ENCODE measurements at places on chromosomes 12 and 14.
A peak's percentile ranks its signal among the peaks of the same experiment; 100 is the strongest.

DNA sequence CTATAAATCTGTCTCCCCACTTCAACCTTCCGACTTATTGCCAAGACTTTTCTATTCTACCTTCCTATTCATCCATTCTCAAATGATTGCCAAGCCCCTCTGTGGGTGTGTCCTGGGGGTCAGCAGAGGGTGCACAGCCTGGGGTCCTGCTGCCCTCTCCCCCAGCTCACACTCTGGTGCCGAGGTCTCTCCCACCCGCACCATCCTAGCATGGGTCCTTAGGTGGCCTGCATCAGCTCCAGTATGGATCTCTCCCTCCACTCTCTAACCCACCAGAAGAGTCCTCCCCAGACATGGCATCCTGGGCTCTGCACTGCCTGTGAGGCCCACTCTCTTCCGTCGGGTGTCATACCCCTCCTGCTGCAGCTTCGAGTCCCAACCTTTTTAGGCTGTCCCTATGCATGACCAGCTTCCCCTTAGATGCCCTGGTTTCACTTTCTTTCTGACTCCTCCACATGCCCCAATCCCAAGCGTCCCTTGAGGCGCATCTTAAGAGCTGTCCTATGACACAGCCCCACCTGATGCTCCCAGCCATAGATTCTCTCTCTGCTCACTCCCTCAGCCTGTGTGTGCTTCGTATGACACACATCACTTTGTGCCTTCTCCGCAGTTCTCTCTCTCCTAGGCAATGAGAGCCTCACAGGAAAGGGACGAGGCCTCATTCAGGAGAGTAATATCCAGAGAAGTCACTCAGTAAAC, 43.9 kb downstream of the GIT2 start:
- no peak for DNase-seq

- DNase-seq = no peak
Observed at GRCh38 chr12:62586850-62587249, 120.2 kb downstream of the MON2 start.

- no peak for DNase-seq
Observed at GRCh38 chr12:5521456-5522325, 89.8 kb downstream of the NTF3 start.

- peak; percentile 68 for DNase-seq
Observed at GRCh38 chr14:70177081-70177800, 11.5 kb downstream of the SLC8A3 start.

DNA sequence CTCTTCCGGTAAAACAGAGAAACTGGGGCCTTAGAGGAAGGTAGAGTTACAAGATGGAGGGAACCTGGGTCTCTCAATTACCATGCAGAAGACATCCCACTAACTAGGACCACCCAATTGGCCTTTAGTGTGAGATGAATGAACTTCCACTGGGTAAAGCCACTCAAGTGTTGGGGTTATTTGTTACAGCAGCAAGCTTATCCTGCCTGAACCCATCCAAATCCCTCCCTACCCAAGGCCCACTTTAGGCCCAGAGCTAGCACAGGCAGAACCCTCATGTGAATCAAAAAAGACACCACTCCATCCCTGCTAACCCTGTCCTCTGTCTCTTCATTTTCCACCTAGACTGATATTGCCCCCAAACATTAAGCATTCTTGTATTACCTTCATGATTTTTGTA, 746.7 kb upstream of the TBX3 start:
- no peak for DNase-seq

GRCh38 chr14:26522967-26523366, 74.9 kb downstream of the NOVA1 start:
- DNase-seq = no peak

DNA sequence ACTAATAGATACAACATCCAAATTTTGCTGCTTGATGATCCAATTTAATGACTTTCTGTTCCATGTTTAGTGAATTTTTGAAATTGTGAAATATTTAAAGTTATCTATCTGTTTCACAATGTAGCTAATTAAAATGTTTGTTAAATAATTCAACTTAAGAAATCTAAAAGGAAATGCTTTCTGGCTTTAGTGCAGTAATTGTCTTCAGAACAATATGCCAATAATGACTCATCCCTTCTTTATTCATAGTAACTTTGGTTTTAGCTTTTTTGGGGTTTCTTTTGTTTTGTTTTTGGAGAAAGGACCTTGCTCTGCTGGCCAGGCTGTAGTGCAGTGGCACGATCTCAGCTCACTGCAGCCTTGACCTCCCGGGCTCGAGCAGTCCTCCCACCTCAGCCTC, 479.2 kb upstream of the RGS6 start:
- DNase-seq = no peak

DNA sequence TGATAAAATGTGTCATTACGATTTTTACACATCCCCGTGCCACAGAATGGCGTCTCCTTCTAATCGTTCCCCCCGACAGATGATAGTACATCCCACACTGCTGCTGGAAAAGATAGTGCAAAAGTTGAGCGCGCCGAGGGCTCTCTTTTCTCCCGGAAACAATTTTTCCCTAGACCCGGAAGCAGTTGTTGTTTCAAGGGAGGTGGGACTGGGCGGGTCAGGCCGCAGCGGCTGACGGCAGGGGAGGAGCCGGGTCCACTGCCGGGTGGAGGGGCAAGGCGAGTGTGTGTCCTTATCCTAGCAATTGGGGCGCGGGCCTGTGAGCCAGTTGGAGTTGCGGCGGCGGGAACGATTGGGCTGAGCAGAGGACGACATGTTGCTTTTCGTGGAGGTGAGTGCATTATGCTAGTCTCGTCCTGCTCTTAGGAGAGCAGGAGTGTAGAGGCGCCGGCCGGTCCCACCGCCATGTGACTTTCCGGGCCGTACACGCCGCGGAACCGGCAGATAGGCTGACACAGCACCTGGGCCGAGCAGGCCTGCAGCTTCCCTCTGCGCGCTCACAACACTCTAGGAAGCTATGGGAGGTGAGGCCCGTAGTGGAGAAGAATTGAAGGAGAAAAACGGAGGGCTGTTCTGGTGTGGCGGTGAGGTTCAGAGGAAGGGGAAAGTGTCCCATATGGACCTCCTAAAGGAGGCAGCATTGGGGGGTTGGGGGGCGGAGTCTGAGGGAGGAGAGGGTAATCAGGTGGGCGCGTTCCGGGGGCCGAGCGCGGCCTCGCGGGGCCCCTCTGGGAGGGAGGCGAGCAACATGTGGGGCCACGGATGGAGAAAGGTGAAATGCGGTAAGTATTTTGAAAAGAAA, at the start of gene LARP4:
LARP4 (plus strand) TSS at position 248 of the 862 bp plus-strand sequence; CDS start at position 374, 126 bp downstream.
- DNase-seq = peak; percentile 99

DNA sequence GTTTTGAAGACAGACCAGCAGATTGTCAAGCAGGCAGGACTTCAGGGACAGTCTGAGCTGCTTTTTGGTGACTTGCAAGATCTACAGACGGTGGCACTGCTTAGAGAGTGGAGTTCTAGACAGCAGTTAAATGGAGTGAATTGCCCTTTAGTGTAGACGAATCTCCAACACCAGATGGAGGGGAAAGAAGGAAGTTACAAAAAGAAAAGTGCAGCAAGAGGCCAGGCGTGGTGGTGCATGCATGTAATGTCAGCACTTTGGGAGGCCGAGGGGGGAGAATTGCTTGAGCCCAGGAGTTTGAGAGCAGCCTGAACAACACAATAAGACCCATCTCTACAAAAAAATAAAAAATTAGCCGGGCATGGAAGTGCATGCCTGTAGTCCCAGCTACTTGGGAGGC, 8.4 kb upstream of the HHIPL1 start:
- no peak for DNase-seq

DNA sequence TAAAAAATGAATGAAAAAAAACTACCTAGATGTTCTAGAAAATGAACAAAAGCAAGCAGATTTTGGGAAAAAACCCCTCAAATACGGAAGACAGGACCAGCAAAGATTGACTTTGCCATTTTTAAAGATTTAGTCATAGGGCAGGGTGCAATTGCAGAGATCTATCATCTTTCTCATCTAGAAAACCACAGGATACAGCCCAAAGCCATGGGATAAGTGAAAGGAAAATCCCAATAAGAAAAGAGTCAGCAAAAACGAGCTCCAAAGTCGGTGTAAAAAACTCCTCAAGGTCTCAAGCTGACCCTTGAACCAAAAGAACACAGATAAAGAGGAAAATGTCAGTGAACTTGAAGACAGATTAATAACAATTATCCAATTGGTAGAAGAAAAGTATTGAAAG, 28.0 kb downstream of the CEP290 start:
- no peak for DNase-seq

DNA sequence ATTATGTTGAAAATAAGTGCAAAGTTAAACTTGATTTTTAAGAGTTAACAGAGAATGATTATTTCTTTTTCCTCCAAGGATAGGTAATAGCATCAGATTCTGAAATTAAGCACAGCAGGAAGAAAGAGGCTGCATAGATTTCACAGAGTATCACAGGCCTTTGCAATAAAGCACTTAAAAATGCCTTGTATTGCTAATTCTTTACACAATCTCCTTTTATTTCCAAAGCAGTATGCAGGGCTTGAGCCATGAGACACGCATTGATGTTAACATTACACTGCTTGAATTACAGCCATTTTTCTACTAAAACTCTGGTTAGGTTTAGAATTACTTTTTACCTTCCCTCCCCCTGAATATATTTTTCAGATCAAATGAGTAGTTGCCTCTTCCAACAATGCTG, 398.3 kb downstream of the BCAT1 start:
- no peak for DNase-seq

DNA sequence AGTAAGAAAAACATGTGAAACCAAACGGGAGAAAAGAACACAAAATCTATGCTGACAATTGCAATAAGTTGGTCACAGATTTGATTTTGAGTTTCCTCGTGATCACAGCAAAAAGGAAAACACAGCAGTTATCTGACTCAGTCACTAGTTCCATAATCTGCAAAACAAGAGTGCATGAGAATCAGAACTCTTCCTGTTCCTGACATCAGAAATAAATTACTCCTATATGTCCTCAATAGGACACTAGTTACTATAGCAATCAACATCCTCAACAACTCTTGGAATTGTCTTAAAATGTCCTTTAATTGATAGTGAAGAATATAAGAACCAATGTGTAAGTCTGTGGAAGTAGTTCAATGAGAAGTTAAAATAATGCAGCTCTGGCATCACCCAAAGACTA, 268.0 kb upstream of the NOS1 start:
- DNase-seq = no peak

- DNase-seq = no peak
Observed at GRCh38 chr14:77203611-77204458, 22.2 kb downstream of the TMEM63C start.

DNA sequence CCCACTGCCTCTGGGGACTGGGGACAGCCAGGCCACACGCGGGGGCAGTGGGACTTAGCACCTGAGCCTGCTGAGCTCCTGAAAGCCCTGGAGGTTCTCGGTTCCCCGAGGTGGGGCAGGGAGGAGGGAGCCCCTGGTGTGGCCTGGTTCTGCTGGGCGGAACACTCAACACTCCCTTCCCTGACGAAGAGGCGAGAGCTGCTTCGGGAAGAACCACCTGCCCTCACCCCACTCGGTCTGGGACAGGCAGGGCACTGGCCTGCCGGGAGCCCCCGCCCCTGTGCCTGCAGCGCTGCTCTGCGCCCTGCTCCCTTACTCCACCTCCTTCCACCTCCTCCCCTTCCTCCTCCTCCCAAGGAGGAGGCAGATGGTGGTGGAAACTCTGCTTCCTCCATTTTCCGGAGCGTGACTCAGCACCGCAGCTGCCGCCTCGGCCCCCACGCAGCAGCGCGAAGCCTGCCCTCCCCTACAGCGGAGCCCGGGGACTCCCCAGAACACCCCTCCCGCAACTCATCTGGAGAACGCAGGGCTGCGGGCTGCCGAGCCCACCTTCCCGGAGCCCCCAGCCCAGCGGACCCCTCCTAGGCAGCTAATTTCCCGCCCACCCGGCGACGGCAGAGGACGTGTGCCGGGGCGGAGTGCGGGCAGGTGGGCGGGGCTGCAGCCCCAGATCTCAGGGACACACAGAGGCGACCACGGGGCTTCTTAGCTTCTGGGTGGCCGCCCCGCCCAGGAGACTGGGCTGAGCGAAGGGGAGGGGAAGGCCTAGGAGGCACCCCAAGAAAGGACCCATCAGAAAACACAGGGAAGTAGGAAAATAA, 11.7 kb upstream of the INF2 start:
- peak; percentile 94 for DNase-seq

GRCh38 chr12:42129595-42130204, 15.0 kb downstream of the GXYLT1 start:
- peak; percentile 85 for DNase-seq

DNA sequence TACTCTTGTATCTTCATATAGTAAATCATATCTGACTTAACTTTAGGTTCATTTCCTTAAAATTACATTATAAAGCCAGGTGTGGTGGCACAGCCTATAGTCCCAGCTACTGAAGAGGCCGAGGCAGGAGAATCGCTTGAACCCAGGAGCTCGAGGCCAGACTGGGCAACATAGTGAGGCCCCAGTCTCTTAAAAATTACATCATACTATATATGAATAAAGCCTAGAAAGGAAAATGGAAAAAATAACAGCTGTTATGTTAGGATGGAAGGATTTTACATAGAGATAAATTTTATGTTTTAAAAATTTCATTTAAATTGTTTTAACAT, 4.2 kb downstream of the HECTD1 start:
- DNase-seq = no peak

DNA sequence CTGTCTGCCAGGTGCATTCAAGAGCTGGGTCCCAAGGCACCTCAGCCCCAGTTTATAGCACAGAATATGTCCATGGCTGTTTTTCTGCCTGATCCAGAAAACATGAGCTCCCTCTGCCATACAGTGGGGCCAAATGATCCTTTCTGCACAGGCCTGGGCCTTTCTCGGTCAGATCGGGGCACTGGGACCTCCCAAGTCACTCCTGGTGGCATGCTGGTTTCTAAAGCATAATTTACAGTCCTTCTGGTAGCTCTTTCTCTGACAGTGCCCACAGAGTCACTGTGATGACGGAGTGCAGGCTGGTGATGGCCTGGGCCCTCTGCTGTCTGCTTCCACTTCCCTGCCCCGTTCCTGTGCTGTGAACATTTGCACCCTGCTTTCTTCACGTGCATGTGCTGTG, 99.2 kb downstream of the ADGRD1 start:
- no peak for DNase-seq

- peak; percentile 48 for DNase-seq
Observed at GRCh38 chr12:109927622-109928021, 27.5 kb downstream of the TCHP start.

- peak; percentile 92 for DNase-seq
Observed at GRCh38 chr14:93112891-93113677, 2.6 kb downstream of the ITPK1 start.

DNA sequence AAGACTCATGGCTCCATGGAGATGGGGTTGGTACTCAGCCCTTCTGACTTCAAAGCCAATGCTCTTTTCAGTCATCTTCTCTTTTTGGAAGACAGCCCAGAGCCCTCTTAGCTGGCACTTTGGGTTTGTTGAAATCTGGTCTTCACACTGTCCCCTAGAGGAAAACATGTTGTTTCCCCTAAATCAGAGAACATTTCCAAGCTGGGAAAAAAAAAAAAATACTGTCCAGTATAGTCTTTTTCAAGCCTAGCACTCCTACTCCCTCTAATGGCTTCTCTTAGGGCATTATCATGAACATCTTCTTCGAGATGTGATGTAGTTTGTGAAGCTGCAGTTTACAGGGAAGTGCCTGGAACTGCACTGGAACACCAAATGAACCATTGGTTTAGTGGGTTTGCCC, 3.0 kb upstream of the ZC3H14 start:
- peak; percentile 18 for DNase-seq

DNA sequence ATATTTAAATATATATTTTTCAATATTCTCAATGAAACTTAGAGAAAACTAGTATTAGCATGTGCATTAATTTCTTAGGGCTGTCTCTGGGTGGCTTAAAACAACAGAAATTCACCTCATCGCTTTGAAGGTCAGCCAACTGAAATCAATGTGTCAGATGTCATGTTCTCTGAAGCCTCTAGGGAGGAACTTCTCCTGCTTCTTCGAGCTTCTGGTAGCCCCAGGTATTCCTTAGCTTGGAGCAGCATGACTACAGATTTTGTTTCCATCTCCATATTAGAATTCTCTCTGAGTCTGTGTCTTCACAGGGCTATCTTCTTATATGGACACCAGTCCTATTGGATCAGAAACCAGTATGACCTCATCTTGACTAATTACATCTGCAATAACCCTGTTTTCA, 221.5 kb downstream of the PDZRN4 start:
- peak; percentile 7 for DNase-seq
